ENCODE measurements at places on chromosomes 3 and 15.
A peak's percentile ranks its signal among the peaks of the same experiment; 100 is the strongest.

GRCh38 chr3:52299879-52300611 is 12.4 kb downstream of the GLYCTK start:
- peak; percentile 33 for DNase-seq

GRCh38 chr3:24450160-24450907 is 44.3 kb downstream of the THRB start:
- no peak for DNase-seq

DNA sequence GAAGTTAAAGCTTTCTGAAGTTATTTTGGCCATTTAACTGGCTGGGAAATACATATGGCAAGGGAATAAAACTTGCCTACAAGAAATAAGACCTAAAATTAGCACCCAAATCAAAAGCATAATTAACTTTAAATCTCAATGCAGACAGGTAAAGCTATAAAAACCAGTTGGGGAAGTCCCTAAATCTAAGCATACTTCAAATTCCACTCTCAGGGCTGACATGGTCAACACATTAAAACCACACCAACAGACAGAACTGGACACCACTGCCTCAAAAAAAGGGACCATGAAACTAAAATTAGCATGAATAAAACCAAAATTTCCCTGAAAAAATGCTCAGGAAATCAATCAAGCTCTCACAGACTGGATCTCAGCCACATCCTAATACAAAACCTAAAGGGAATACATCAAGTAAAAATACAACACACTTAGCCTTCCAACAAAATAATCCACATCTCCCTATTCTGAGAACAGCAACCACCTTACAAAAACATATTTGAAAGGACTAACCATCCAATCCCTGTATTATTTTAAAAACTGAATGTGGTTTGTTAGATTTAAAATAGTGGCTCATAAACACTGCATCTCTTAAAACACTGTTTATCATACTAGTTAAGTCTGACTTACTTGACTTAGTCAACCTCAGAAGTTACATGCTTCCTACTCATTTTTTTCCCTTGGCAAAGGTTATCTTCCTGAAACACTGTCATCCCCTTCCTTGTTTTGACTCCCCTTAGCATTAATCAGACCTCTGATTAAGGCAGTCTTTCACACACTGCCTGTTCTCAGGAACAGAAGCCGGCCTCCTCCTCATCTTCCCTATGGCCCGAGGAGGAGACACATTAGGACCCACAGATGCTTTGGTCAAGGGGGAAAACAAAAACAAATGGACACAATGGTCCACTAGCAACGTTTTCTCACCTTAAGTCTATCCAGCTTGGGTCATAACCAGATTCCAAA is 8.3 kb downstream of the TRA2B start:
- no peak for DNase-seq

DNA sequence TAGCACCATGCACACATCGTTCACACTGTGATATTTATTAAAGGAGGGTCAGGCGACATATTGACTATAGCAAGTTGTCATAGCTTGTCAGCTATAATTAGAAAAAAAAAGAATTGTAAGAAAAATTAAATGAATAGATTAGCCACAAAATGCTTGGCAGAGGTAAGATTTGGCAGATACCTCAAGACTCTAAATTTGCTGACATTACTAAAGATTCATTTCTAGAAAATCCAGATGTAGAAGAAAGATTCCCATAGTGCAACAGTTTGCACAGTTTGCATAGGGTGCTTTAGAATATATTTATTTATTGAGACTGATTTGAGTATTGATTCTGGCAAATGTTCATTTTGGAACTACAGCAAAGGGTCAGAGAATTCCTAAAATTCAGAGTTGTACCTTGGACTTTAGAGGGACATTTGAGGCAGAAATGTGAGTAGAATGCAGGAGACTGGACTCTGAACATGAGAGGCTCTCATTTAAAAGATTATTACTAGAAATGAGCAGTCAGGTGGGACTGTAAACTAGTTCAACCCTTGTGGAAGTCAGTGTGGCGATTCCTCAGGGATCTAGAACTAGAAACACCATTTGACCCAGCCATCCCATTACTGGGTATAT is 102.0 kb upstream of the BHLHE40 start:
- no peak for DNase-seq
